ENCODE measurements at places on chromosomes 1 and 21.

DNA sequence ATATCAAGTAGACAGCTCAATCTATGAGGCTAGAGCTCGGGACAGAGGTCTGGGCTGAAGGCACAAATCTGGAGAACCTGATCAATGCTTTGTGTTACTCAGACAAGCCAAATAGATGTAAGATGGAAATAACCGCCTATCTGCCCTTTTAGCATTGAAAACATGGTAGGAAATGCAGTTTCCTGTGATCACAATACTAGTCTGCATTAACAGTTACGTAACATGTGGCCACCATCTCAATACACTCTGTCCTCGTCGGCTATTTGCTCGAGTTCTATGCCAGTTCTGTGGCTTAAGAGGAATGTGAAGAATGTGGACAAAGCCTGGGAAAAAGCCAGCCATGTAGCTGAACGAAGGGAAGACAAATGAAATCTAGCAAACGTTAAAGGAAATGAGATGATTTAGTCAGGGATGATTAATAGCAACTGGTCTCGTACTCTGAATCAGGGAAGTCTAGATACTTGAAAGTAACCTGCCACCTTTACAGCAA lies 73.3 kb downstream of the HSF2BP start:
- no peak overlapping the region for H3K4me3 ChIP-seq
- DNase-seq, result no peak
- H3K27ac ChIP-seq, result no peak overlapping the region
- no peaks in the 10 kb centered on the region for H3K36me3 ChIP-seq
- H3K27me3 ChIP-seq, result peaks cover 11% of the 10 kb centered on the region
- H3K4me1 ChIP-seq, result no peaks in the 10 kb centered on the region

- no peak overlapping the region for H3K27ac ChIP-seq
- H3K4me3 ChIP-seq, result no peak overlapping the region
- no peak for DNase-seq
- no peaks in the 10 kb centered on the region for H3K4me1 ChIP-seq
- peaks cover 68% of the 10 kb centered on the region for H3K27me3 ChIP-seq
- no peaks in the 10 kb centered on the region for H3K36me3 ChIP-seq
Observed at GRCh38 chr1:36511804-36512798, 29.4 kb upstream of the CSF3R start.

- H3K27me3 ChIP-seq, result no peaks in the 10 kb centered on the region
- no peak overlapping the region for H3K4me3 ChIP-seq
- H3K36me3 ChIP-seq, result peaks cover 4% of the 10 kb centered on the region
- no peak overlapping the region for H3K27ac ChIP-seq
- H3K4me1 ChIP-seq, result no peaks in the 10 kb centered on the region
Observed at GRCh38 chr1:149888247-149888998, 10.9 kb upstream of the BOLA1 start.

- H3K36me3 ChIP-seq, result no peaks in the 10 kb centered on the region
- no peak overlapping the region for H3K27ac ChIP-seq
- H3K27me3 ChIP-seq, result peaks cover 9% of the 10 kb centered on the region
- peaks cover 3% of the 10 kb centered on the region for H3K4me1 ChIP-seq
Observed at GRCh38 chr1:116254776-116255175, 118.3 kb upstream of the ATP1A1 start.

GRCh38 chr21:38081708-38082107 lies 165.5 kb upstream of the KCNJ6 start:
- no peak overlapping the region for H3K4me3 ChIP-seq
- no peaks in the 10 kb centered on the region for H3K36me3 ChIP-seq
- H3K4me1 ChIP-seq, result no peaks in the 10 kb centered on the region
- no peak for DNase-seq

- H3K36me3 ChIP-seq, result no peaks in the 10 kb centered on the region
- H3K4me3 ChIP-seq, result no peak overlapping the region
- no peaks in the 10 kb centered on the region for H3K27me3 ChIP-seq
Observed at GRCh38 chr1:245483247-245483646, 328.5 kb downstream of the KIF26B start.

- H3K27ac ChIP-seq, result no peak overlapping the region
- DNase-seq, result no peak
- H3K27me3 ChIP-seq, result peaks cover 19% of the 10 kb centered on the region
Observed at GRCh38 chr1:220905650-220906560, 26.7 kb downstream of the HLX start.

DNA sequence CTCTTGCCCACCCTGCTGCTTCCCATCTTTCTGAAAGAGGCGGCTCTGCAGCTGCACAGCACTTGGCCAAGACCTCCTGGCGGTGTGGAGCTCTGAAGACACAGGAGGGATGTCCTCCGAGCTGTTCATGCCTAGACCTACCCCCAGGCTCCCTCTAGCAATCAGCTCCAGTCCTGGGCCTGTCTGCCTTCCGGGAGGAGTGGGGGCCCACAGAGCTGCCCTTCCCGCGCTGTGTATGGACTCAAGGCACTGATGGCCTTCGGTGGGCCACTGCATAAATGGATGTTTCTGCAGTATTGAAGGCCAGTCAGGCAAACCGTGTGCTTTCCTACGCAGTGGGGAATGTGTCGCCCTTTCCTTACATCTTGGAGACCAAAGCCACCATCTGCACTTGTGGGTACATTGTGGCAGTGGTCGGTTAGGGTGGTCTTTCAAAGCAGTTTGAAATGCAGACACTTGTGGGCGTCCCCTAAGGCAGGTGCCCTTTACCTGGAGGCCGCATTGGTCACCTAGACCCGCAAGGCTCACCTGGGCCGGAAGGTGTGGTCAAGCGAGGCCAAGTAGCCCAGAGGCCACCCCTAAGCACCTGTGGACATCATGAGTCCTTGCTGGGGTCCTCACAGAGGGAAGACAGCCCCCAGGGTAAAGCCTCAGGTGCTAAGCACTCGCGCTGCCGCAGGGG lies 912 bp upstream of the PKNOX1 start:
- no peaks in the 10 kb centered on the region for H3K27me3 ChIP-seq
- H3K4me1 ChIP-seq, result peaks cover 20% of the 10 kb centered on the region
- H3K27ac ChIP-seq, result peak overlapping the region; percentile 81

DNA sequence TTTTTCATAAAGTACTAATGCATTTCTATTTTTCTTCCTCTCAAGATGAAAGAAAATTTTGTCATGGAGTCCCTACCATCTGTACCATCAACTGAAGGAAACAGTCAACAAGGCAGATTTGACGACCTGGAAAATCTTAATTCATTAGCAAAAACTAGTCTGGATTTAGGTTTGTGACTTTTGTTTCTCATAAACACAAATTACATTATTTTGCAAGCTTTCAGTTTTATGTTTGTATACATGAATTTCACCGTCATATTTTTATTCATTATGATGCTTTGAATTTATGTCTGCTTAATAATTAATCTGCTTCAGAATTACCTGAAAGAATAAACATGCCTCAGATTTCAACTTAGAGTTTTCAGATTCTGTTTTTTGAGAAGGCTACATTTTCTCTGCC lies 132.9 kb downstream of the PATJ start:
- H3K4me1 ChIP-seq, result no peaks in the 10 kb centered on the region
- no peak overlapping the region for H3K27ac ChIP-seq

- no peaks in the 10 kb centered on the region for H3K27me3 ChIP-seq
- H3K36me3 ChIP-seq, result no peaks in the 10 kb centered on the region
- H3K27ac ChIP-seq, result no peak overlapping the region
- H3K4me3 ChIP-seq, result no peak overlapping the region
- no peak for DNase-seq
Observed at GRCh38 chr1:93828367-93828755, 50.6 kb downstream of the DNTTIP2 start.

DNA sequence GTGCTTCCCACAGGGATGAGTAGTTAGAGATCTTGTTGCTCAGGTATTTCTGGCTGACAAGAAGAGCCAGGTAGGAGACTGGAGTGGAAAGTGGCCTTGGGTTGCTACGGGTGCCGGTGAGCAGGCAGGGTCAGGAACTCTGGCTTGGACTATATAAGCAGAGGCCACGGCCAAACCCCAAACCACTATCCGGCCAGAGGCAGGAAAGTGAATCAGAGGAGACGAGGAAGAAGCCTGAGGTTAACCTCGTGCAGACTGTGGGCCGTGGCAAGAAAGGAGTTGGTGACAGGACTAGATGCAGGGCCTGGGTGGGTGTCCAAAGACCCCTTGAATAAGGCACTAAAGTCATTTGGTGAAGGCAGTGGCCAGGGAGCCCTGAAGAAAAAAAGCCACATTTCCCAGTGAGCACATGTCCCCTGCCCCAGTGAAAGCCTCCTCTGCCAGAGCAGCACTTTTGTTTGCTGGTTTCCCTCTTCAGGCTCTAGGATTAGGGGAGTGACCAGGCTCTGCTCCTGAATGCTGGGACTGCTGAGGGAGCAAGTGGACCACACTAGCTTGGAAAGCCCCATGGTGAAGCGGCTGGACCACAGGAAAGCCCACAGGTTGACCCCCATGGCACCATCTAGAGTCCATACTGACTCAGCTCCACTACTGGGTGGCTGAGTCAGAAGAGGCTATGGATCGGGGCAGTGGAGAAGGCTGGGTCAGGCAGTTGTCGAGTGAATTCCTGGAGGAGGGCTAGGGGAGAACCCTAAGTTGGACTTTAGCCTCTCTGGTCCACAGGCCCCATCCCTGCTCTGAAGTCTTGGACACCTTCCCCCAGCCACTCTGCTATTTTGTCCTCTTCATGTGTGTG lies 23.4 kb downstream of the CSF1 start:
- H3K27me3 ChIP-seq, result no peaks in the 10 kb centered on the region
- DNase-seq, result no peak
- peaks cover 10% of the 10 kb centered on the region for H3K36me3 ChIP-seq
- H3K27ac ChIP-seq, result peak overlapping the region; percentile 76
- peaks cover 18% of the 10 kb centered on the region for H3K4me1 ChIP-seq

DNA sequence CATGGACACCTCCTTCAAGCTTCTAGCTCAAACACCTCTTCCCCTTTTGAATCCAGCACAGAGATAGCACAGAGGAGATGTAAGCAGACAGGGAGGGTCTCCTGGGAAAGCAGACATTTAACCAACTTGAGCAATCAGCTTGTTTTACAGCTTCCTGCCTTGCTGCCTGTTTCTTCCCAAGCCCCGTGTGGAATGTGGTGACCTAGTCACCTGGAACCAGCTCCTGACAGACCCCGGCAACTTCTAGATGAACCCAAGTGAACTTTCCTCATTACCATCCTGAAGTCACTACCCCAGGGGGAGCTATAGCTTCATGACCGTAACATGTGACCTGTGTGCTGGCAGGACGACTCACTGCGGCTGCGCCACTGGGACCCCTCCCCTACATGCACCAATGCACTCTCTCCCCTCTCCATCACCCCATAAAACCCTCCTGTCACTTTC lies 24.1 kb upstream of the TTF2 start:
- H3K27ac ChIP-seq, result no peak overlapping the region
- no peak for DNase-seq
- no peaks in the 10 kb centered on the region for H3K36me3 ChIP-seq
- H3K4me1 ChIP-seq, result no peaks in the 10 kb centered on the region
- no peaks in the 10 kb centered on the region for H3K27me3 ChIP-seq

DNA sequence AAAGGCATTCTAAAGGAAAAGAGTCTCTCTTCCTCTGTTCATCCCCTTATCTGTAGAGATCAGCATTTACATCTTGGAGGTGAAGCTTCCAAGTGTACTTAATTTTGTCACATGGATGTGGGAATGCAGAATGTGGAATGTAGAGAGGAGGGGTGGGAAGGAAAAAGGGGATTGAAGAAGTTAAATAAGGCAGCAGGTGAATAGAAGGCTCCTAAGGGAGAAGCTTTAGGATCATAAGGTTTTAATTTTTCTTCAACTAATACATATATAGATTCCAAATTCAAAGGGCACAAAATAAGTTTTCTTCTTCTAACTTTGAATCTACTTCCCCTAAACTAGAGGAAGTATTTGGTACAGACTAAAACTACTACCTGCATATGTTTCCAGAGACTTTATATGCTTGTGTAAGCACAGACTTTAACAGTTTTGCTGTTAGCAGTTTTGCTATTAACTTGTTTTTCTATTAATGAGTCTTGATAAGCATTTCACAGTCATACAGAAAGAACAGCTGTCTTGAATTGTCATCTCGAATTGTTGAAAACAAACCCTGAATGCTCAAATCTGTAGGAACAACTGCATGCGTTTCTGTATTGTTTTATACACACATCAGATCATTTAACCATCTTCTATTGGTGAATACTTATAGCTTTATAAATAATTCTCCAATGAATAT lies 12.7 kb downstream of the TENT5C start:
- H3K27ac ChIP-seq, result no peak overlapping the region
- no peak for DNase-seq
- no peaks in the 10 kb centered on the region for H3K27me3 ChIP-seq
- H3K4me3 ChIP-seq, result no peak overlapping the region
